ENCODE measurements at places on chromosomes 16 and 17.

DNA sequence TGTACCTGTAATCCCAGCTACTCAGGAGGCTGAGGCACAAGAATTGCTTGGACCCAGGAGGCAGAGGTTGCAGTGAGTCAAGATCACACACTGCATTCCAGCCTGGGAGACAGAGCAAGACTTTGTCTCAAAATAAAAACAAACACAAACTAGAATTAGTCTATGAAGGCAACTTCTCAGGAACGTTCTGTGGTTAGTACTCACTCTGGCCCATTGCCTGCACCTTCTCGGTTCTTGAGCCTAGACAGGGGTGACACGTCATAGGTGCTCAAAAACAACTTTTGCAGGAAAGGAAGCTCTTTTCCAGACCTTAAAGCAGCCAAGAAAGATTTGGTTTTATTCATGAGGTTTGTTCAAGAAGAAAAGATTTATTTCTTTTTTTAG, 22.3 kb upstream of the CNOT1 start:
- ATAC-seq = no peak

DNA sequence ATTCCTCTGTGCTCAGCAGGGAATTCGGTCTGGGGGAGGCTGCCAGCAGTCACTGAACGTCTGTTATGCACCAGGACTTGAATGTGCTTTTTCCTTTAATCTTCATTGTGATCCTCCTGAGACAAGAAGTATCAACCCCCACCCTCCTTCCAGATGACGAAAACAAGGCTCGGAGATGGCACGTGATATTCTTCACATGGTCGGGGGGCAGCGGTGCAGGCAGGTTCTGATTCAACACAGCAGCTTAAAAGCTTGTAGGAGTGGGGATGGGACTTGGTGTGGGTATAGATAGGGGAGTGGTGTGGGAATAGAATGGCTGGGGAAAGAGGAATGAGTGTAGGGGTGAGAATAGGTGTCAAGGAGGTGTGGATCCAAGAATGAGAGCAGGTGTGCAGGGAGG, 6.4 kb downstream of the NECAB2 start:
- no peak for ATAC-seq

DNA sequence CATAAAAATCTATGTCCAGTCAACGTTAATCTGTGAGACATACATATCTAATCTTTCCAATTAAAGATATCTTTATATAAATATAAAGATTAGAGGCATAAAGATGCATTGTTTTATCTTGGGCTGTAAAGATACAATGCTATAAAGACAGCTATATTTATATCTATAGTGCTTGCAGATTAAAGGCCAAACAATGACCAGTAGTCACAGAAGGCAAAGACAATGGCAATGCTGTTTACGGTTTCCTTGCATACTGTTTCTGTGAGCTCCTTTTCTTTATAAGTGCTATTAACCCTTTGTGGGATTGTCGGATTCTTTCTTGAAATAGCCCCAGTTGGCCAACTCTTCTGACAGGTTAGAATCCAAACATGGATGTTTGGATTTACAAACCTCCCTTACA, 85.5 kb upstream of the SALL1 start:
- no peak for ATAC-seq

GRCh38 chr16:66206363-66206762, 160.1 kb upstream of the CDH5 start:
- ATAC-seq = no peak

DNA sequence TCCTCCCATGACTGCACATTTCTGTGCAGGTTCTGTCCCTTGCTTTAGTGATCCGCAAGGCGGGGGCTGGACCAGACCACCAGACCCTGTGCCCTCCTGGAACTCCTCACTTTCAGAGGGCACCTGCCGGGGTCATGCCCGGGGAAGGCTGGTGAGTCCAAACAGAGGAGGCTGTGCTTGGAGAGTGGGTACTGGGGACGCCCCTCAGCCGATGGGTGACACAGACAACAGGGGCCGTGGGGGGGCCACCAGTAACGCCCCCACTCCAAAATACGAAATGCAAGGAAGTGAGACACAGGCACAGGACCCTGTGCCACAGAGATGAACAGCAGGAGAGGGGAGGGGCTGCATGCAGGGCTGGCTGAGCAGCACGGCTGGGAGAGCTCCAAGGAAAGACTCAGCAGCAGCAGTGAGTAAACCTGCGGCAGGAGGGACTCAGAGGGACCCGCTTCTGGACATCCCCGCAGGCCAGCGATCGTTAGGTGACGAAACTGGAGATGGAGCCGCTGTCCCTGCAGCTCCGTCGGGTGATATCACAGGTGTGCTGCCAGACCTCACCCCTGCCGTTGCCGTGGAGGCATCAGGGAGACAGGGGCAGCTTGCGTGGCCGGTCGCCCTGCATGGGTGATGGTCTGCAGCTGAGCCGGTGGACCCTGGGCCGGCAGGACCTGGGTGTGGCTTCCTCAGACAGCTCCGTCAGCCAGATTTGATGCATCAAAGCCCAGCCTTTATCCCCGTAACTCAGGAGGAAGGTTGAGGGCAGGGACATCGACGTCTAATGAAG, 71.2 kb upstream of the GNG13 start:
- no peak for ATAC-seq

Measured in gastroesophageal sphincter (tissue), 4 donors.